Kasumi-1 (cell line): ENCODE measurements at places on chromosomes 13 and 19.

DNA sequence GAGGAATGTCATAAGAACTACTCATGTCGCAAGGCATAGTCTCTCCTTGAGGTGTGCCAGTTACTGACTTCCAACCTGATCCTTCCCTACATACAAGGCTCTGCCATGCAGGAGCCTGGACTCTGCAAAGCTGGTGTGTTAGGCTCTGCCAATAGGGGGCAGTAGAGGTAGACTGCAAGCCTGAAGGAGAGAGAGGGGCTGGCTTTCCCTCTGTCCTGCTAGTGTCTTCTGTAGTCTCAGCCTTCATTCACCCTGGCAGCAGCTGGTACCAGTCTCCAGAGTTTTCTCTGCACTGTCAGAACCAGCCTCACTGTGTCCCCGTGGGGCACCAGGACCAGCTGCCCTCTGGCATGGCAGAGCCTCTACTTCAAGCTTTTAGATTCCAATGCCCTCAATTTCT, 14.5 kb downstream of the SHISA2 start:
- no peak for DNase-seq

DNA sequence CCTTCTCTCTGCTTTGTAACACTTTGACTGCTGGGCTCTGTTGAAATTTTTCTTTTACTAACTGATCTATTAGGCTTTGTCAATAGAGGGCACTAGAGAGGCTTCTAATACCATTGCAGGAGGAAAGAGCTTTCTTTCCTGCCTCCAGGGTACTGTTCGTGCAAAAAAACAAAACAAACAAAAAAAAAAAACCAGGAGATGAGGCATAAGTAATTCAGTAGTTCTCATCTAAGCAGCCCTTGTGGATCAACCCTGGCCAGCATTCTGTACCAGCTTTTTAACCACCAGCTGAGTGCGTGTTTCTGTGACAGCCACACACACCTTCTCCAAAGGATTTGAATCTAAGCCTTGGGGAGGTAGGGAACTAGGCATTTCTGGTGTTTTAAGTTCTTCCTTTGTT, 1707.6 kb upstream of the SLC10A2 start:
- peak; percentile 74 for DNase-seq

DNA sequence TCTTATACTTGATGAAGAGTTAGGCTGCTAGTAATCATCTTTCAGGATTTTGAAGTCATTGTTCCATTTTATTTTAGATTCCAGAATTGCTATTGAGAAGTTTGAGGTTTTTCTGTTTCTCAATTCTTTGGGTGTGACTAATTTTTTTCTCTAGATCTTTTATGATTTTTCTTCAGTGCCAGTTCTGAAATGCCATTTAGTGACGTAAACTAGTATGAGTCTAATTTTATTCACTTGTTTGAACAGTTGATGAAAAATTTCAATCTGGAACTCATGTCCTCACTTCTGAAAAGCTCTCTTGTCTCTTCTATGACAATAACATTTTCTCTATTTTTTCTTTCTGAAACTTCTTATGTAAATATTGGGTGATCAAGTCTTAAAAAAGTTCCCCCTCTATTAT, 188.5 kb upstream of the HTR2A start:
- DNase-seq, result no peak

DNA sequence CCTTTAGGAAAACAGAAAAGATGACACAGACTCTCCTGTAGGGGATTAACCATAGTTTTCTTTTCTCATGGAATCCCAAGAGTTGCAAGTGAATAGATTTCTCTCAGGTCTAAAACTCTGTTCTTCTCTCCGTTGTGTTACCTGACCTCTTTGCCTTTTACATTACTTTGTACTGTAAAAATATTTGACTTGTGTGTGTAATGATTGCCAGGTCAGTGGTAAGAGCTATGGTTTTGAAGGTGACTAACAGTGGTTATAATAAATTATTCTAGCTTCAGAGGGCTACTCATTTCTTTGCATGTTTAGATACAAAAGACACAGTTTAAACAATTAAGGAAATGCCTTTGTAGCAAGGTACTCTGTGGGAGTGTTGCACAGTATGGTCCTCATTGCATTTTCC, 23.0 kb upstream of the PSG2 start:
- DNase-seq, result no peak

GRCh38 chr13:95433537-95433936, 119.0 kb upstream of the CLDN10 start:
- no peak for DNase-seq

DNA sequence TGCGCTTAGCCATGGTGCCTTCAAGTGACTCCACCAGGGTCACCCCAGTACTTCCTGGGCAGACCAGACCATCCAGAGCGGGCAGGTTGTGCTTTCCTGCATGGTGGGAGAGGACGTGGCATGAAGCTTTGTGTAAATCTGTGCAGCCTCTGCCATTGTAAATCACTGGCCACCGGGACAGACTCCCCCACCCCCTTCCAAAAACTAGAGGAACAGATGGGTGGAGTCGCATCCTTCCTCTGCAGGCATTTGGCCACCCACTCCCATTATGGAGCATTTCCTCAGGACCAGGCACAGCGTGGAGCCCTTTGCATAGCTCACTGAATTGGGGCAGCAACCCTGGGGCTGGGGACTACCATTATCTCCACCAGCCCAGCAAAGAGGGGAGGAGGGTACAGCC, 8.2 kb downstream of the BCKDHA start:
- no peak for DNase-seq

DNA sequence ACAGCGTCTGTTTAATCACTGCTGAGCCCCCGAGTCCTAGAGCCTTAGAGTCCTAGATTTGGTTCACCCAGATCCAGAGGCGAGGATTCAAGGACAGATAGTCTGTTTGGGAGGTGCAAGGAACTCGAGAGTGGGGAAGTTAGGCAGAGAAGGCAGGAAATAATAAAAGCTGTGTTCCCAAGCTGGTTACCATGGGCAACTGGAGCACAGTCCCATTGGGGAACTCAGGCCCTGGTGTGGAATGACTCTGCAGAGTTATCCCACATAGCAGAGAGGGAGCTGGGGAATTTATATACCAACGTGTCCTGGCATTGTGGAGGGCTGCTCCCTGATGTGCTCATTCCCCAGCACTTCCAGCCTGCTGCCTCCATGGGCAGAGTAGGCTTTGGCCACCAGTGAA, 9.7 kb downstream of the IGSF23 start:
- peak; percentile 46 for DNase-seq

- no peak for DNase-seq
Measured at GRCh38 chr19:12752056-12752781, 628 bp downstream of the BEST2 start.

- no peak for DNase-seq
Measured at GRCh38 chr19:18441804-18442788, 4.2 kb upstream of the ISYNA1 start.

GRCh38 chr13:74009100-74009668, 125.0 kb downstream of the KLF12 start:
- no peak for DNase-seq

DNA sequence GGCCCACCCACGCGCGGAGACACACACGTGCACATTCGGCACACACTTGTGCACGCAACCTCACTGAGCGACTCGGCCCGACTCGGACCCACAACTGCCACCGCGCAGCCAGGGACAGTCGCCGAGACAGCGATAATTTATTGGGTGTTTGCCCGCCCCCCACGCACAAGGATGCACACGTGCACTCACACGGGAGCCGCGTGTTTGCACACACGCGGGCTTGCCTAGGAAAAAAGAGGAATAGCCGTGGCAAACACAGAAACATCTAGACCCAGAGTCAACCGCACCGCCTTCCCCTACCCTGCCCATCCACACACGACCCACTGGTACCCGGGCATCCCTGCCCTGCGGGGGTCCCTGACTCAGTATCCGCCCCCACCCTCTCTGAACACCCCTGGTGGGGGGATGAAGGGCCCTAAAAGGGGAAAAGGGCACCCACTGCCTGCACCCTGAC, 1.1 kb upstream of the SSBP4 start:
- DNase-seq, result no peak

DNA sequence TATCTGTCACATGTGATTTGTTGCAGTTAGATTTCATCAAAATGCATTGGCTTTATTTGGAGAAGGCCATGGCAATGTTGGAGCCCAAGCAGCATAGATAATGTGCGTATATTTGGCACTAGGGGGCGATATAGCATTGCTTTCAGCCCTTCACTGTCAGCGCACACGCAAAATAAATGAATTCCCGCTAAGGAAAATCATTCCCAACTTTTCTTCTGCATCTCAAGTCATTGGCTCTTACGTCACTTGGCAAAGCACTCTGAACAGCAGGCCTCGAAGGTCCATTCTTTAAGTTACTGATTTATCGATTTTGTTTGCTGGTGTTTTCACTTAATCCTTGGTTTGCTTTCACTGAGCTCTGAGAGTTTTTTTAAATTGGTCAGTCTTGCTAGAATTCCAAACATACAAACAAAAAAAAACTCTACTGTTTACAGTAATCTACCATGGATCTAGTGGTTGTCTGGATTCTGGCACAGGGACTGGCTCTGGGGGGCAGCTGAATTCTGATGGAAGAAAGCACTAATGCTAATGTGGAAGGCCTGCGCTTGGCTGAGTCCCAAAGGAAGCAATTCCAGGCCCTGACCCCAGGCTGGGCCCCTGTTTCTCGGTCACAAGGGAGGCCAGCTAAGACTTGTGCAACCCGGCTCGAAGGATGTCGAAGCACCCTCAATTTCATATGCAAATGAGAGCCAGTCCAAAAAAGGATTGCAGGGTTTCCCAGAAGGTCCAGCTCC, 97.7 kb upstream of the IPO5 start:
- DNase-seq, result peak; percentile 68

- peak; percentile 30 for DNase-seq
Measured at GRCh38 chr19:18932216-18932841, 8.7 kb downstream of the HOMER3 start.

DNA sequence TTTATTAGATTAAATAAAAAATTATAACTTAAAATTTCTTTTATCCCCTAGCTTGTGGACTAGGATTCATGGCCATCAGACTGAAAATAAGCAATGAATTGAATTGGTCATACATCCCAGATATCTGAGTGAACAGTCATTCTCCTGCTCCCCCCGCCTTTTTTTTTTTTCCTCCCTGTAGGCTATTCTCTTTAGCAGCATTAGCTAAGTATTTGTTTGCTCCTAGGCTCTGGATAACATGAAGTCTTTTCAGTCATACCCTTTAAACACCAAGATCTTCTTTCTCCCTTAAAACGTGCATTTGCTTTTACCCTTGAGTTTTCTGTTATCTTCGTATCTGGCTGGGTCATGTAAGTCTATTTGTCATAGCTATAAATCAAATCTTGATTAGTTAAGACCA, 866.7 kb upstream of the SPRY2 start:
- no peak for DNase-seq

- DNase-seq, result no peak
Measured at GRCh38 chr19:5417495-5418436, 37.5 kb upstream of the ZNRF4 start.

DNA sequence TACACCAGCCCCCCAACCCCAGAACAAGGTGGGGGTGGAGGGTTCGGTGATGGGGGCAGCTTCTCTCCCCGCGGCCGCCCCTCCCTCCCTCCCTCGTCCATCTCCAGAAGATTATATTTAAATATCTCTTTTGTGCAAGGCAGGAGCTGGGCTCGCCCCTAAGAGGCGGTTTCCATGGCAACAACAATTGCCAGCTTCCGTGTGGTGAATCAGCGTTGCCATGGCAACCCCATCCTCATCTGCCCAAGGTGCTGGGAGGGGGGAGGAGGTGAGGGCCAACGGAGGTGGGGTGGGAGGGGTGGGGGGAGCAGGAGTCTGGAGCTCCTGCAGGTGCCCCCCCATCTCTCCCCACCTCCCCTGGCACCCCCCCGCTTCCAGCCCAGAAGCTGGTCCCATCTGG, 46.4 kb downstream of the CELF5 start:
- no peak for DNase-seq

DNA sequence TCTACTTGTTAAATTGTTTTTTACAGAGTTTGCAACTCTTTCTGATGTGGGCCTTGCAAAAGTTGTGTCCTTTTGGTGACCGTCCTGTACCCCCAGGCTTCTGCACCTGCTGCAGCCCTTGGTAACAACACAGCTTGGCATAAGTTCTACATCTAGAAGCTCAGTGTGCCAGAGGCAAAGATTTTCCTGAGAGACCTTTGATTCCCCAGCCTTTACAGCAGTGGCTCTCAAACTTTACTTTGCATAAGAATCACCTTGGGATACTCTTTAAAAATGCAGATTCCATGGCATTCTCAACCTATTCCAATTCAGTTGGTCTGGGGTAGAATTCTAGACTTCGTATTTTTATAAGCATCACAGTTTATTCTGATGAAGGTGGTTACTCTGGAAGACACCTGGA, 260.9 kb downstream of the DCT start:
- no peak for DNase-seq

- DNase-seq, result no peak
Measured at GRCh38 chr19:2148482-2149135, 2.8 kb downstream of the AP3D1 start.

- no peak for DNase-seq
Measured at GRCh38 chr13:110546926-110547325, 14.6 kb downstream of the RAB20 start.

DNA sequence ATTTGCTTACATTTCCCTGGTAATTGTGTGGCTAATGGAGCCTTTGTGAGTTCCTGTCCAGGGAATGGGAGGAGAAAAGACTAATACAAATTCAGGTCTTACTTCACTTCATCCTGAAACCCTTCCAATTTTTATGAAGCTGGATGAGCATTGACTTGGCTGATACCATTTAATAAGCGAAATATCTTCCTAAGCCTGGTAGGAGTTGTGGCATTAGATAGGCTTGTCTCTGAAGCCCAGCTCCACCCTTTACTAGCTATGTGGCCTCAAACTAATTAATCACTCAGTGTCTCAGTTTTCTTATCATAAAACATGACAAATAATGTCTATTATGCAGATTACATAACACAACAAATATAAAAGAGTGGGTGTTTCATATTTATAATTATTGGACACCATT, 106.3 kb downstream of the FGF9 start:
- DNase-seq, result no peak

GRCh38 chr19:45729800-45730290, 851 bp downstream of the FBXO46 start:
- DNase-seq, result no peak

DNA sequence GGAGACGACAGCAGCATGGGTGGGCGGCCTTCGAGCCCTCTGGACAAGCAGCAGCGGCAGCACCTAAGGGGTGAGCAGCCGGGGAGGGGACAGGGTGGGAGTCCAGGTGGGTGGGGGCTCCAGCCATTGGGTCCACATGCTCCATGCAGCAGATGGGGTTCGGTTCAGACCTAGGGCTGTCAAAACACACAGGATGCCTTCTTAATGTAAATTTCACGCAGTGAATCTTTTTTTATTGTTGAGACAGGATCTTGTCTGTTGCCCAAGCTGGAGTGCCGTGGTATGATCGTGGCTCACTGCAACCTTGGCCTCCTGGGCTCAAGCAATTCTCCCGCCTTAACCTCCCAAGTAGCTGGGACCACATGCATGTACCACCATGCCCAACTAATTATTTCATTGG, 15.9 kb downstream of the PGLS start:
- DNase-seq, result no peak

GRCh38 chr13:74025369-74025768, 108.8 kb downstream of the KLF12 start:
- DNase-seq, result no peak

- no peak for DNase-seq
Measured at GRCh38 chr13:79468819-79469218, 12.1 kb upstream of the NDFIP2 start.
